ENCODE measurements at places on chromosomes 2 and 18.

DNA sequence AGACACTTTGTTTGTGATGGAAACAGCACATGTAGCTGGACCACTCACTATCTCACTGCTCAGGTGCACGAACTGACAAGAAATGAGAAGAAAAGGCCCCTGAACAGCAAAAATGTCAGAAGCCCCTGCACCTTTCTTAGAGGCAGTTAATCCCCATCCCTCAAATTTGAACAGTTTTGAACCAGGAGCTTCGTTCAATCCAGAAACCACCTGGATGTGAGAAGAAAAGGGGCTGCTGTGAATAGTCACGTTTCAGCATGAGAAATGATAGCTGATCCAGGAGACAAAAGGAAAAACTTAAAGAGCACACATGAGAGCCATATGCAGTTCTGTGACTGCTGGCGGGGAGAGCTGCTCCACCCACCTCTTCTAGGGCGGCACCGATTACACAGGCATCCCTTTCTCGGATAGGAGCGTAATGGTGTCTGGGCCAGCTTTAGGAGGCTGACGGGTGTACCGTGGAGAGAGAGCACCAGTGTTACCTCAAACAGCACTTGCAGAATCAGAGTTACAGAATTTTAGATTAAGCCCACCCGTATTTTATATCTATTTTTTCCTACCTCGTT lies 117.0 kb upstream of the EML6 start:
- no peak for DNase-seq

DNA sequence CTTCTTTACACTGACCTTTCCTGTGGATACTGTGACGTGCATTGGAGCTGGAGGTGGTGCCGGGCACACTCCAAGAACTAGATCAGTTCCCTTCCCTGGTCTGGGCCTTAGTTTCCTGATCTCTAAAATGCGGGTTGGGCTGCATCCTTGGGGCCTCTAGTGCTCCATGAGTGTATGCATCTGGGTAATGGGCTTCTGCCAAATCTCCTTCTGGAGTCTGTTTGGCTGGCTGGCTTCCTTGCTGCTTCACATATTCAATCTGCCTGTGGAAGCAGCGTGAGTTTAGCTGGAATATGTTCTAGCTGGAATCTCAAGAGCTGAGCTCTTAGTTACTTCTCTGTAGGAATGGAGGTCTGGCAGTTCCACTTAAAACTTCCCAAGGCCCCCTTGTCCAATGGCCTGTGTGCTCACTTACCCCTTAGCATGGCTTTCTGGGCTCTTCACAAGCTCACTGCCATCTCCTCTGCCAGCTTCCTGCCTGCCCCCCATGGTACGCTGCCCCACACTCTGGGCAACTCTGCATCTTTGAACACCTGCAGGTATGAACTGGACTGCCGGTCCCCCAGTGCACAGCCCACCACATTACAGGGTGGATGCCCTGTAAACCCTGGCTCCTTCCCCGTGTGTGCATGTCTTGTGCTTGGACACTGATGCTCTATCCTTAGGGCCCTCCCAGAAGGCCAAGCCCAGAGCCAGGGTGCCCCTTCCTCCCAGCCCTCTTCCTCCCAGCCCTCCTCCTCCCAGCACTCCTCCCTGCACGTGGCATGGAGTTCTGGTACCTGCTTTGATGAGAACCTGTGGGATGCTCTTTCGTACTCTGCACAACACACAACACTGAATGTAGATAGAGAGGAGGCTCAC lies 103.6 kb upstream of the SMAD2 start:
- no peak for DNase-seq

GRCh38 chr2:172416447-172417058 lies 10.8 kb upstream of the ITGA6 start:
- DNase-seq = no peak

GRCh38 chr2:177887722-177888121 lies 184.9 kb downstream of the PDE11A start:
- no peak for DNase-seq

GRCh38 chr18:31551883-31552282 lies 39.8 kb upstream of the TTR start:
- no peak for DNase-seq

- no peak for DNase-seq
Measured at GRCh38 chr2:239163688-239164334, 237.0 kb downstream of the HDAC4 start.

GRCh38 chr18:76420898-76421684 lies 74.0 kb downstream of the ZNF516 start:
- DNase-seq = no peak

- DNase-seq = no peak
Measured at GRCh38 chr2:165903406-165903805, 50.2 kb downstream of the TTC21B start.

DNA sequence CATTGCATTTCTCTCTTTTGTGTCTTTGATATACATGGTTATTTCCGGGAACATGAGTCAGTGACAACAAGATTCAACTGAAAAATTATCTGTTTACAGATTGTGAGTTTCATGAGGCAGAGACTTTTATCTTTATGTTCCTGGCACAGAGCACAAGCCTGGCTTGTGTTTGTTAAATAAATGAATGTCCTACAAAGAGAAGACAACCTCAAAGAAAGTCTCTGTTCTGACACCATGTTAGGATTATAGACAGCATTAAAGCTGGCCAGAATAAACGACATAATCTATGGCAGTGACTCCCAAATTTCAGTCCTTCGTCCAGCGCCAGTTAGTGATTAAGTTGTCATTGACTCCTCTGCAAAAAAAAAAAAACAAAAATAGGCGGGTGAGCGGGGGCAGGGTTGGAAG lies 97.4 kb upstream of the DNAJC10 start:
- DNase-seq = no peak

GRCh38 chr2:239000089-239000488 lies 152.2 kb downstream of the TWIST2 start:
- no peak for DNase-seq

- DNase-seq = no peak
Measured at GRCh38 chr2:71045865-71046548, 22.4 kb upstream of the NAGK start.

DNA sequence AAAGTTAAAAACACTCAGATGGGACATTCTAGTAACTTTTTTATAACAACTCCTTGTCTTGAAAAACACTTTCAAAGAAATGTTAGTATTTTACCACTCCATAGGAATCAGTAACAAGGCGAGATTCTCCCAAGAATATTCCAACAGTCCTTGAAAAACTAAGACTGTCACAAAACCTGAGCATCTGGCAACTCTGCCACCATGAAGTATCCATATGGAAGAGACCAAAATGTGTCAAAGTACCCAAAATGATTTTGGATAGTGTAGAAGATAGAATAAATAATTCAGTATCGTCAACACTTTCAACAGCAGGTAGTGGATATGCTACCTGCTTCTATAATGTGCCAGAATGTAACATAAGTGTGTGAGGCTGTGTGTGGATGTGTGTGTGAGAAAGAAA lies 361.8 kb downstream of the ZEB2 start:
- no peak for DNase-seq

DNA sequence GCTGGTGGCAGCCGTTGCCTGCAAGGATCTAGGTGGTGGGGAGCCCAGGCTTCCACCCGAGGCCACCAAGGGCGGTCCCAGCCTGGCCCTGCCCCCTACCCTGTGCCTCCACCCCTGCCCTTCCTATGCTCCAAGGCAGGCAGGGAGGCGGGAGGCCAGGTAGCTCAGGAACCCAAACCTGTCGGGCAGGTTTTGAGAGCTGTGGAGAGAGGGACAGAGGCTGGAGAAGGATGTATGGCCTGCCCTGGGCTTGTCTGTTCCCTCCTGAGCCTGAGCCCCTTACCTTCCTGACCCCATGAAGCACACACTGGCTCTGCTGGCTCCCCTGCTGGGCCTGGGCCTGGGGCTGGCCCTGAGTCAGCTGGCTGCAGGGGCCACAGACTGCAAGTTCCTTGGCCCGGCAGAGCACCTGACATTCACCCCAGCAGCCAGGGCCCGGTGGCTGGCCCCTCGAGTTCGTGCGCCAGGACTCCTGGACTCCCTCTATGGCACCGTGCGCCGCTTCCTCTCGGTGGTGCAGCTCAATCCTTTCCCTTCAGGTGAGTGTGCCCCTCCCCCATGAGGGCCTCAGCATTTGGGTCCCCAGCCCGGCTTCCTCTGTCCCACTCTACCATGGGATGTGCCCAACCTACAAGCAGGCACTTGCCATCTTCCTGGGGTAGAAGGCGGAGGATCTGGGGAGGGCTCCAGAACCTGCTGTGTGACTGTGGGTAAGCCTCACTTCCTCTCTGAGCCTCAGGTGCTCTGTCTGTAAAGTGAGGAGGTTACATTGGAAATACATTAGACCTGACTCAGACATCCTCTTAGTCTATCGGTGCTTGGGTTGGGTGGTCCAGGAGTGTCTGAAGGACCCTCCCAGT lies at the start of gene PROM2:
PROM2 (plus strand) TSS at position 159 of the 860 bp plus-strand sequence; CDS start at position 296, 137 bp downstream.
- peak; percentile 88 for DNase-seq
